ENCODE measurements at places on chromosomes 6 and 20.
A peak's percentile ranks its signal among the peaks of the same experiment; 100 is the strongest.

DNA sequence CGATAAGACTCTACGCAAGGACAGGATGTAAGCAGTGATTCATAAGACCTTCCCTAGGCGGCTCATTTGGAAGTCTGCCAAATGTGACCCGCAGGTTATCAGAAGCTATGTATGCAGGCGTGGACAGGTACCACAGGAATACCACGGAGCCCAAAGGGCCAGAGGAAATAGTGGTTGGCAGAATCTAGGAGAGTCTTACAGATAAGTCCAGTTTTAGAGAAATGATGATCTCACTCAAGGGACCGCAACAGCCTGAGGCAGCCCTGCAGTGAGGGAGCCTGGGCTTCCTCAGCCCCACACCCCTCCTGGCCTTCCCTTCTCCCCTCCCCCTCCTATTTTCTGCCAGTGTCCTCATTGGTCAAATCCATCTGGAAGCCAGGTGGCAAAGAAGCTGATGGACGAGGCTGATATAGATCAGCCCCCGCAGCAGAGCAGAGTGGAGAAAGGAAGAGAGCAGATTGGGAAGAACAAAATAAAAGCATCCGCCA lies 110.6 kb downstream of the FNDC1 start:
- DNase-seq = no peak

DNA sequence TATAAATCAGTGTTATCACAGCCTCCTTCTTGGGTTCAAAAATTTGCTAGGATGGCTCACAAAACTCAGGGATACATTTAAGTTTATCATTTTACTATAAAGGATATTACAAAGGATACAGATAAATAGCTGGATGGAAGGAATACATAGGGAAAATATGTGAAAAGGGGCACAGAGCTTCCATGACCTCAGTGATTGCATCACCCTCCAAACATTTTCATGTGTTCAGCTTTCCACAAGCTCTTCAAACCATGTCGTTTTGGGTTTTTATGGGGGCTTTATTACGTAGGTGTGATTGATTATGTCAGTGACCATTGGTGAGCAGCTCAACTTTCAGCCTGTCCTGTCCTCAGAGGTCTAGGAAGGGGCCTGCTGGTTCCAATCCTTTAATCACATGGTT lies 68.0 kb downstream of the CYB5R4 start:
- DNase-seq = no peak

DNA sequence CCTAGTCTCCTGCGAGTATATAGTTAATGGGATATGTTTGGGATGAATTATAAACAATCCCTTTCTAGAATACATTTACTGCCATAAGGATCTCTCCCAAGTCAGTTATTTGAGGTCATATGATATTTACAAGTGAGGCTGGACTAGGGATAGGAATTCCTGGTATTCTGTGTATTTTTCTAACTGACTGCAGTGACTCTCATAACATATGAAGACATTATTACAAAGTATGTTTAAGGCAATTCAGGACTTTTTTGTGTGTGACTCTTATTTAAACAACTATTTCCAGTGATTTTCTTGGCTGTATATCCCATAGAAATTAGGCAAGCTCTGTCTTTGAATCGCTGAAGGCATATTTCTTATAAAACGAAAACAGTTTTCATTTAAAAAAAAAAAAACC lies 18.4 kb upstream of the TNFAIP3 start:
- DNase-seq = no peak

- peak; percentile 41 for DNase-seq
These were observed at the start of gene PGBD1 for GRCh38 chr6:28281288-28282064. Gene PGBD1, plus strand, starts transcription at chr6:28281572. Its CDS starts 2,242 bp downstream, at chr6:28283814.

DNA sequence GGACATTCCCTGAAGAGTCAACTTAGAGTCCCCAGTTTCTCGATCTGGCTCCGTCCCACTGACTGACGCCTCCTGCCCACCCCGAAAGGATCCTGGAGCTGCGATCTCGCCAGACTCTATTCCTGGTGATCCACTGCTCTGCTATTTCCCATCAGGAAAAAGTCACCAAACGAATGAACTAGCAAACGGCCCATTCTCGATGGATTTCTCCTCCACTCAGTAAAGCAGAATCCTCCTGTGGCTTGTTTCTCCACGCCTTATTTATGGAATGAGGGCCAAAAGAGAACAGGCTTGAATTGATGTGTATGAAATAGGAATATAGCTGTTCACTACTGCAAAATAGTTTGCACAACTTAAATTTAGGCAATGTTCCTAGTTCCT lies 5.4 kb downstream of the NKX2-4 start:
- DNase-seq = no peak

DNA sequence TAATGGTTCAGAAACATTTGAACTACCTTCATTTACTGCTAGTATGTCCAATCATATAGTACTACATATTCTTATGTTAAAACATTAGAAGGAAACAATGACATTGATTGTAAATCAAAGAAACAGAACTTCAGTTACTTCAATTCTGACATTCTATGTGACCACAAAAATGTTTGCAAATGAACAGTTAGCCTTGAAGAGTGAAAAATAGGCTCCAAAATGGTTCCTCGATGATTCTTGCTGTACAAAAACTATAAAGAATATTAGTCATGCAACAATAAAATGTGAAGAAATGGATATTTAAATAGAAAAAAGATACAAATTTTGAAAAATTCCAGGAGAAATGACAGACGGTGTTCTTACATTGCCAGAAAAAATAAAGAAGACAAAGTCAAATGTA lies 686.9 kb downstream of the BCKDHB start:
- no peak for DNase-seq

DNA sequence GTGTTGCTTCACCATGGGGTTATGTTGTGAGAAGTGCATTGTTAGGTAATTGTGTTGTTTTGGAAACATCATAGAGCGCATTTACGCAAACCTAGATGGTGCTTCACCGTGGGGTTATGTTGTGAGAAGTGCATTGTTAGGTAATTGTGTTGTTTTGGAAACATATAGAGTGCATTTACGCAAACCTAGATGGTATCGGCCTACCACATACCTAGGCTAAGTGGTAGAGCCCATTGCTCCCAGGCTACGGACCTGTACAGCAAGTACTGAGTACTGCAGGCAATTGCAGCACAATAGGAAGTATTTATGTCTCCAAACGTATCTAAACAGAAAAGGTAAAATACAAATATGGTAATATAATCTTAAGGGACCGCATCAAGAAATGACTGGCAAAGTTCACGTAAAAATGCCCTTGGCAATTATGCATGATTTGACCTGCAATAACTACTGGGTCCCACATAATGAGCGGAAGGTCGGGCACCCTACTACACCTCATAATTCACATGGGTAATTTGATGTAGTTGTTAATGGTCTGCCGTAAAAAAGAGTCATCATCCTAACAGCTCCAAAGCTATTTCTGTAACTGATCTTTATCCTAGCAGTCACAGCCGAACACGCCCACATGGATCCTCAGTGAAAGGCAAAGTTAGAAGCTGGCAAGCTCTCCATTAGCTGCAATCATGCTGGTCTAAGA lies 76.0 kb downstream of the RSPH3 start:
- DNase-seq = no peak

DNA sequence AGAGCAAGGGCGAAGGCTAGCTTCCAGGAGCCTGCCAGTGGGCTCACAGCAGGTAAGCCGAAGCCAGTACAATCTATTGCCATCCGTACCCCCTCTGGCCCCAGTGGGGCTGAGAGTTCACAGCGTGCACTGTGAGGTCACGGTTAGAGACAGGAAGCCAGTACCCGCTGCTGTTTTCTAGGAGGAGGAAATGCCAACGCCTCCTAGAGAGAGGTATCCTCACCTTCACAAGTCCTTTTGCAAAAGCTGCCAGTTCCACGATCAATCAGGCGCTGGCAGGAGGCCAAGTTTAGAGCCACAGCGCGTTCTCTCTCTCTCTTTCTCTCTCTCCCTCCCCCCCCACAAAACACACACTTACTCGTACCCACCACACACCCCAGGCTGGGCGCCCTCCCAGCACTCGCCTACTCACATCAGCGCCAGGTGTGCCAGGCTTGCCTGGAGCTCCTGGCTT lies 22.5 kb downstream of the COL9A1 start:
- no peak for DNase-seq

DNA sequence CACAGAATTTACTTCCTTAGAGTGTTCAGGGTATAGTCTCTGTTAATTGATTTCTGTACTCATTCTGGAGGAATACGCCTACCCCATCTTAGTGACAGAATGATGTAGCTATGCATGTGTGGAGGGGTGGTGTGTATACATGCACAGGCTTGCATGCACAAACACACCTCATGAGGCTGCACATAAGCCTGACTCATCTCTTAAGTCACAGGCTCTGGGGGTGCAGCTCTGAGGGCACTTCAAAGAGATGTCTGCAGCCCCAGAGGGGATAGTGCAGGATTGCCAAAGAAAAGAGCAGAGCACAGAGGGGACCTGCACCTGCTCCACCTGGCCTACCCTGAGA lies 24.6 kb downstream of the TBX18 start:
- no peak for DNase-seq

DNA sequence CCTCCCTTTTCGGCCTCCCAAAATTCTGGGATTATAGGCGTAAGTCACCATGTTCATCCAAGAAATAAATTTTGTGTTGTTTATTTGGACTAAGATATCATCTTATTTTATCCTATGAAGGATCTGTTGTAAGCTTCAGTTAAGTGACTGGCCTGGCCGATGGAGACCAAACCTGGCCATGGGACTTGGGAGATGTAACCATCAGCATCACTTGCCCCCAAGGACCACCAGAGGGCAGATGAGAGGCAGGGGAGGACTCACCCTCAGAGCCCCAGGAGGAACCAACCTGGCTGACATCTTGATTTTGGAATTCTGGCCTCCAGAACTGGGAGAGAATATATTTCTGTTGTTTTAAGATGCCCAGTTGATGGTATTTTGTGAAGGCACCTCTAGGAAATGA lies 266.7 kb downstream of the CDH26 start:
- no peak for DNase-seq

- no peak for DNase-seq
These were observed 181.0 kb downstream of the ALDH8A1 start for GRCh38 chr6:134768931-134769330.

GRCh38 chr6:14595751-14596150 lies 478.2 kb downstream of the CD83 start:
- no peak for DNase-seq

DNA sequence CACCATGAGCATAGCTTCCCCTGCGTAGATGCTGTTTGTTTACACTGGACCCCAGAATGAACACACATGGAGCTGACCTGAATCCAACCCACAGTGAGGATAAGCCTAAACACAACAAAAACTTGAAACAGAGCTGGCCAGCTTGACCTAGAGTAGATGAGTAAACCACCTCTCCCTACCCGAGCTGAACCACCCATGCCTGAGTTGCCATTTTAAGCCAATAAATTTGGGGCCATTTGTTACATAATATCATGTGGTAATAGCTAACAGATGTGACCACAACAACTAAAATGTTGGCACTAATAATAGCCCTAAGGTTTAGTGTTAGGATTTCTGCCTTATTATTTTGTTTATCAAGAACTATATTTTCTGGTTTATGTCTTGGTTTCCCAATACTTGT lies 103.2 kb upstream of the GRIK2 start:
- DNase-seq = no peak

Data from GF-D8 (cell line).